ENCODE measurements at places on chromosomes 12 and 14.

DNA sequence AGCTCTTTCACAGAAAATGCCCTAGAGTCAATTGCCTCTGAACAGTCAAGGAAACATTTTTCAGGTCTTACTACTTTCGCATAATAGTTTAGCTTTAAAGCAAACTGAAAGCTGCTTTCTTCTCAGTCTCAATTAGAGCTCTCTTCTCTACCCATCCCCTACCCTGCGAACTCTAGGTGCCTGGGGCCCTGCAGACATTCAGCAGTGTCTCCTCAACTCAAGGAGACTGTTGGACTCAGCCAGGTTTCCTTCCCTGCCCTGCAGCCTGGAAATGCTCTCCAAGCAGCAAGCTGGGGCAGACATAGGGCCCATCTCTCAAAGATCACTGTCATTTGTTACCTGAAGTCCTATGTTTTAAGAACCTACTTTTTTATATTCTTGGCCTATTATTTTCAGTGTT lies 312.5 kb upstream of the PRICKLE1 start:
- no peak for ATAC-seq

GRCh38 chr12:106566771-106567170 lies 16.0 kb upstream of the RFX4 start:
- no peak for ATAC-seq

DNA sequence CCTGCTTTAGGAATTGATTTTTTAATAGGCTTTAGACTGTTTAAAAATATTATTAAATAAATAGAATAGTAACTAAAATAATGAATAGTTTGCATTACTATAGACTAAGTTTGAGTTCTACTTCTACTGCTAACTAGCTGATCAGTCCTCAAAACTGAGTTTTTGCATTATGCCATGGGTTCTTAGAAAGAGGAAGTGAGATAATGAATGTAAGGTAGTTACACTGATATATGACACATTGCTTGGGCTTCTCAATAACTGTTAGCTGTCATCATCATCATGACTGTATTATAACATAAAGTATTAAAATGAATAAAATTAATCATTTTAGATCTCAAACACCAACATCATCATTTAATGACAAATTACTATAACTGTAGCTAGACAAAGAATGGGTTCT lies 949.7 kb downstream of the TRHDE start:
- ATAC-seq = no peak

GRCh38 chr12:113196990-113197389 lies 11.5 kb downstream of the RITA1 start:
- ATAC-seq = peak; percentile 90

DNA sequence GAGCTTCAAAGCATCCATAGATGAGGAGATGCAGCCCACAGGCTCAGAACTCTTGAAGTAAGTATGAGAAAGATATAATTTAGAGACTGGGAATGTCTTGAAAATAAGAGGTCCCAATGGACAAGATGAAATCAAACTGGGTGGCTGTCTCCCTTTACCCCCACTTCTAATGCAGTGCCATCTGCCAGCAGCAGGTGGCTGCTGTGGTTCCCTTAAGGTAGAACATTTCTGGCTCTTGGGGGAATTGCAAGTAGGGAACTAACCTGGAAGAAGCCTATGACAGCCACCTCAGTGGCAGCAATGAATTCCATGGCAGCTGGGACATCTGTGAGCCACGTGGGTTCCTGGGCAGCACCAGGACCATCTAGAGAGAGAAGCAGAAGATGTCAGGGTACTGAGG lies 648 bp downstream of the ERP27 start:
- no peak for ATAC-seq

GRCh38 chr14:35286003-35286600 lies 6.1 kb upstream of the PSMA6 start:
- ATAC-seq = no peak

DNA sequence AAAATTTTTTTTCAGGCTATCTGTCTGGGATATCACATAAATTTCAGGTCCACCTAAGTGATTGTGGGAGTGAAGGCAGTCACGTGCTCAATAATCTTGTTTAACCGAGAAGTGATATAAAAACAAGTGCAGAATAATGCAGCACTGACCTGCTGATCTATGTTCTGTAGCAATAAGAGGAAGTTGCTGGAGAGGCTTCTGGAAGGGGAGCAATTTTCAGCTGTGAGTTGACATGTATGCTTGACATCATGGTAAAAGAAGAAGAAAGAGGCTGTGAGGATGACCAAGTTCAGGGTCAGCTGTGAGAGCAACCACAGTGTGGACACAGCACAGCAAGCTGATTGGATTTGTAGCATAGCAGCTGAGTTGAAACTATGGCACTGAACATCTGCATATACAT lies 172.0 kb upstream of the PELI2 start:
- ATAC-seq = no peak

DNA sequence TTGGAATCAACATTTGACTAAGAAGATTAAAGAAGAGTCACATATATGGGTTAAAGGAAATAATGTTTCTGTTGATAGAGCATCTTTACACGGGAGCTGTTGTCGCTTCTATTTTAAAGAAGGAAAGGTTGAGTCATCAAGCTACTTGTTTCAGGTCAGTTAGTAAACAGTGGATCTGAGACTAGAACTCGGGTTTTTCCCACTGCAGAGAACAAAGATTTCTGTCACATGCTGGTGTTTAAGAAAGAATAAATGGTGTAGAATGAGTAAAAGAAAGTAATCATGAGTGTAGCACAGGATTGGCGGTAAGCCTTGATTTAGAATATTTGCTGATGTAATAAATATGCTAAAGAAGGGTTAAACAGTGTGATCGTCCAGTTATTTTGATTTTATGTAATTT lies 455.5 kb downstream of the AEBP2 start:
- ATAC-seq = no peak

DNA sequence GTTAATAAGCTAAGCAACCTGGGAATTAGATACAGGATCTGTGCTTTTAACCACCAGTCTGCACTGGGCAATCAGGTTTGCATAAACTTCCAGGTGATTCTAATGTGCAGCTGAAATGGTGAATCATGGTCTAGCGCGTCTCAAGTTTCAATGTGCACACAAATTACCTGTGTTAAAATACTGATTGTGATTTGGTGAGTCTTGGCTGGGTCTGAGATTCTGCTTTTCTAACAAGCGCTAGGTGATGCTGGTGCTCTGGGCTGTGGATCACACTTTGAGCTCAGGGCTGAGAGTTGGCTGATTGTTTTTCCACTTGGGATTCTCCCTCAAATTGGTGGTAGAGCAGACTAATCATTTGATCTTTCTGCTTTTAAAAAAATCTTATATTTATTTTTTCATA lies 124.8 kb downstream of the C12orf75 start:
- ATAC-seq = no peak

DNA sequence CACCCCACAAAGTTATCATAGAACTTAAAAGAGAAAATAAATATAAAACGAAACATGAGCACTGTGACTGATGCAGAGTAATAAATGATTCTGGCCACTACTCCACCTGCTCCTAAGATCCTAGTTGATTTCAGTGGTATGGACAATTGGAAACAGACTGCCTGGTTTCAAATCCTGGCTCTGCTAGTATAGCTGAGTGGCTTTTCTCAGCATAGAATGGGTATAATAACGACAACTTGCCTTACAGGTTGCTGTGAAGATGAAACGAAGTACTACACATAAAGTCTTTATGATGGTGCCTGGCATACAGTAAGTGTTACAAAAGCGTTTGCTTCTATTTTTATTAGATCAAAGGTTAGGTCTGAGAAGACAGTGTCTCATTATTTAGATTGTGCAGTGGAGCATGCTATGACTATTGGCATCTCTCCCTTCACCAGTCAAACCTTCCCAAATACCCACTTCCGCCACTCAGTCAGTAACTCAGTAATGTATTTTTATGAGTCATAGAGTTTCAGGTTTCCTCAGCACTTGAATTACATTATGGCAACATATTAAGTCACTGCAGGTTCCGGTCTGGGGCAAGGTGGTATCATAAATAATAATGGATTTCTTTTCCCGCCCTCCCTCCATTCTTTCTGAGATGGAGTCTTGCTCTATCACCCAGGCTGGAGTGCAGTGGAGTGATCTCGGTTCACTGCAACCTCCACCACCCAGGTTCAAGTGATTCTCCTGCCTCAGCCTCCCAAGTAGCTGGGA lies 29.7 kb upstream of the NR2C1 start:
- no peak for ATAC-seq

DNA sequence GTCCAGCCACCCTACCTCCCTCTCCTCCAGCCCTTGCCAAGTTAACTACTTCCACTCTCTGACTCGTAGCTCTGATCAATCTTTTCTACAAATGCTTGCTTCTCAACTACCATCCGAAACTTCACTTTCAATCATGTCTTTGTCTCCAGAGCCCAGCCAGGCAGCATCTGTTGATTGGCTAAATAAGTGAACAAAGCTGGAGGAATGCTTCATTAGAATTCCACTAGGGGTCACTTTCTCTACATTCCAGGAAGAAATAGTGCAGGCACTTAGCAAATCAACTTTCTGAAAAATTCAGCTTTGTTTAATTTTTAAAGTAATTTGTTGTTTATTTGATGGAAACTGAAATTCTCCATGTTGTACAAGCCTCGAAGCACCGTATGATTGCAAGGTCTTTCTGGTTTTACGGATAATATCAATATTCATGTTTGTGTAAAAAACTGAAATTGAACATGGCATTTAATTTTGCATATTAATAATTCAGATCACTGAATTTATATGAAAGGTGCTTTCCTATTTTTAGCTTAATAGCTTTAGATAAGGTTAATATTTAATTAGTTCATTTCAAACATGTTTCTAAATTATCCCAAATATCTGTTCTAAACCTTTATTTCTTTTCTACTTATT lies 32.4 kb upstream of the HELB start:
- no peak for ATAC-seq

- ATAC-seq = no peak
These were observed 314.1 kb upstream of the DIO3 start for GRCh38 chr14:101246894-101247841.

GRCh38 chr14:88232771-88233170 lies 90.3 kb downstream of the KCNK10 start:
- no peak for ATAC-seq

DNA sequence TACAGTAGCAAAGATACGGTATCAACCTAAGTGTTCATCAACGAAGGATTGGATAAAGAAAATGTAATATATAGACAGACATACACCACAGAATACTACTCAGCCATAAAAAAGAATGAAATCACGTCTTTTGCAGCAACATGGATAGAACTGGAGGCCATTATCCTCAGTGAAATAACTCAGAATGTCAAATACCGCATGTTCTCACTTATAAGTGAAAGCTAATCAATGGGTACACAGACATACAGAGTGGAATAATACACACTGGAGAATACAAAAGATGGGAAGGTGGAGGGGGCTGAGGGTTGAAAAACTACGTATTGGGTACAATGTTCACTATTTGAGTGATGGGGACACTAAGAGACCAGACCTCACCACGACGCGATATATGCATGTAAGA lies 1.1 kb downstream of the RACGAP1 start:
- ATAC-seq = no peak

- no peak for ATAC-seq
These were observed 739.9 kb downstream of the SLC16A7 start for GRCh38 chr12:60335745-60336144.

- ATAC-seq = no peak
These were observed 151.6 kb downstream of the KICS2 start for GRCh38 chr12:64070454-64070853.

DNA sequence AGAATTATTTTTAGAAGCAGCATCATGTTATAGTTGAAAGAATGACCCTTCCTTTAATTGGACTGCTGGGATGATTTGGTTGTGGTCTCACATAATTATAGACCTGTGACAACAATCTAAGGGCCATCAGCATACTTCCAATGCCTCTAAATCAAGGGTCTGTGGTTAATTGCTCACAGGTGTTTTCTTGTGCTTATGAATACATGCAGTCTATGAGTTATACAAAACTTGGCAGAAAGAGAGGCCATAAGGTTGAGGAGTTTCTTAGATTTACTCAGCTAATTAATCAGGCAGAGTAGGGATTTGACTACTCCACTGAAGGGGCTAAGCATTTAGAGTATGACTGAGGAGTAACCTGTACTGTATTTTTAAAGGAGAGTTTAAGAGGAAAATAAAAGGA lies 37.0 kb upstream of the FRMD6 start:
- ATAC-seq = no peak

DNA sequence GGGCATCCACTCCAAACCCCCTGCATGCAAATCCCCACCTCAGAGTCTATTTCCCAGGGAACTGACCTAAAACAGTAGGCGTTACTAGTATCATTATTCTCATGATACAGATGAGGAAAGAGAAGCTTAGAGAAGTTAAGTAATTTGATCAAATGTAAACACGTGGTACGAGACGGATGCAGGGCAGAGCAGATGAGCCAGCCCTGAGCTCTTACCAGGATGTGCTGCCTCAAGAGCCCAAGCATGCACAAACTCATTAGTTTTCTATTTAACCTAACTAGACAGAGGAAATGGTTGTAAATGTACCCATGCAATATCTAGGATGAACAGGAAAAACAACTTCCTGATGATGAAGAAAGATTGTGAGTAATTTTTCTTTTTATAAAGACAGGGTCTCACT lies 173.3 kb upstream of the RASSF8 start:
- ATAC-seq = no peak

DNA sequence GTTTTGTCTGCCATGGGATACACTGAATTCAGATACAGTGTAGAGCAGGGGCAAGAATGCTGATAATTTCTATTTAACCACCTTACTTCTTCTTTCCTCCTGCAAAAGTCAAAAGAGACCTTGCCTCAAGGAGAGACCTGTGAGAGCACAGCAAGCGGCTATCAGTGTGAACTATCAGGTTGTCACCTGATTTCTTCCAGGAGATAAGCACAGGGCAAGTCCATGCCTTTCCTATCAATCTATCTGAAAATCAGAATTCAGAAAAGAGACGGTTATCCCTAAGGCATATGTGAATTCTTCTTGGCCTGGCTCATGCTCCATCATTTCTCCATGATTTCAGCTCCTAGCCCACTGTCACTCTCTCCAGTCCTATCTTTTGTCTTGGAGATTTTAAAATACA lies 128.9 kb upstream of the CCND2 start:
- ATAC-seq = no peak

DNA sequence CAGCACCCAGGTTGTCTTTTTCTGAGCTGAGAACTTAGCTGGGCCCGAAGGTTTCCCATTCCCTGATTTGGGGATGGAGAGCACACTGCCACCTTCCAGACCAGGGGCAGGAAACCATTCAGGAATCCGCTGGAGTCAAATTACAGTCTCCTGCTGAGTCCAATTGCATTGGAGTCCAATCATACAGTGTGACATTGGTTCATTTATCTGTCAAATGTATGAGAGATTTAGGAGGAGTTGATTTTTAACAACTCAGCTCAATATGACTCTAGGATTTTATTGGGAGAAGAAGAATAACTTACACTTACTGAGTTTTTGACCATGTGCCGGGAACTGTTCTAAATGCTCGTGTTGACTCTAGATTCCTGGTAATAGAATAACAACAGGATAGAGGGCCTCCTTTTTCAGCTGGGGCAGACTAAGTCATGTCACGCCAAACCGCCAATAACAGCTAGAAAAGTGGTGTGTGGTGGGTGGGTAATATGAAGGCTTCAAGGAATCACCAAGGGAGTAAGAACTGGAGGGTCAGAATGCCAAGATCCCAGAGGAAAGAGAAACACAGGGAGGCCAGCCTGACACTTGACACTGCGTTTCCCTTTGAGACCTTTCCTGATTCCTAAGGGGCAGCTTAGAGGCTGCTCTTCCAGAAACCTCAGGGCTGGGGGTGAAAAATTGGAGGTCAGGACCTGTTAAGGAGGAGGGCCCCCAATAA lies 11.5 kb downstream of the SYNDIG1L start:
- ATAC-seq = no peak

- no peak for ATAC-seq
These were observed 88.1 kb upstream of the WSCD2 start for GRCh38 chr12:108040947-108041346.

Measured in gastroesophageal sphincter (tissue), 4 donors.